T-helper 2 cell (primary cell): ENCODE measurements at places on chromosomes 7 and 10.

DNA sequence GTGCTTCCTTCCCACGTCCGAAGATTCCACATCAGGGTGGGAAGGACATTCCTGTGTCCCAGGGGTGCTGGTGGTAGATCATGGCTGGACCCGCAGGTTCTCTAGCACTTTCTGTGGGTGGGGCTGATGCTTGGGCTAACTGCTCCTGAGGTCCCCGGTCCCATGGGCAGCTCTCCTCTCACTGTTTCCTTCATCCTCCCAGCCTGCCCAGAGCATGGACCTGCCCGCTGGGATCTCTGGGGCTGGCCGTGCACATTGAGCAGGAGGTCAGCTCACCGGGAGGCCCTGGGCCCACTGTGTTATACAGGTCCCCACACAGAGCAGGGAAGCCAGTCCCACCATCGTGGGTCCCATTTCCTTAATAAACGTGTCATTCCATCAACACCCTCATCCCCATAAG is 502.3 kb downstream of the TCERG1L start:
- DNase-seq, result no peak

DNA sequence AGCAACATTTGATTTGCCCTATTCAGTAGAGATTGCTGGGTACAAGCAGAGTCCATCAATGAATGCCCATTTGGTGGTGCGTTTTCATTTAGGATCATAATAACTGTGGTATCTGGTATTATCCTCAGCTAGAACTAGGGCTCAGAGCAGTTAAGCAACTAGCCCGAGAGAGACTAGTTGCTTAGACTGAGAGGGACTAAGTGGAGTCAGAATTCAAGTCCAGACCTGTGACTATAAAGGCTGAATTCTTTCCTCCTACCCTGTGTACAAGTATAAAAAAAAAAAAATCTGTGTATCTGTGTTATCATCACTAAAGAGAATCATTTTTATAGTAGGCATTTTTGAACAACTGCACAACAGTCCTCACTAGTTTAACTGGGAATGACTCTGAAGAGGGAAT is 45.3 kb upstream of the DKK1 start:
- DNase-seq, result no peak

GRCh38 chr10:123134915-123135414 is 805 bp upstream of the HMX3 start:
- DNase-seq, result no peak

- no peak for DNase-seq
These were observed at the start of gene ATRNL1 for GRCh38 chr10:115093286-115093775. ATRNL1 (plus strand) TSS chr10:115093365; CDS start chr10:115093751, 386 bp downstream.

GRCh38 chr10:33421789-33422462 is 87.5 kb upstream of the NRP1 start:
- no peak for DNase-seq

GRCh38 chr7:4794591-4795350 is 19.3 kb downstream of the AP5Z1 start:
- no peak for DNase-seq

- DNase-seq, result no peak
These were observed 365.5 kb downstream of the GALNT17 start for GRCh38 chr7:71497256-71497946.

DNA sequence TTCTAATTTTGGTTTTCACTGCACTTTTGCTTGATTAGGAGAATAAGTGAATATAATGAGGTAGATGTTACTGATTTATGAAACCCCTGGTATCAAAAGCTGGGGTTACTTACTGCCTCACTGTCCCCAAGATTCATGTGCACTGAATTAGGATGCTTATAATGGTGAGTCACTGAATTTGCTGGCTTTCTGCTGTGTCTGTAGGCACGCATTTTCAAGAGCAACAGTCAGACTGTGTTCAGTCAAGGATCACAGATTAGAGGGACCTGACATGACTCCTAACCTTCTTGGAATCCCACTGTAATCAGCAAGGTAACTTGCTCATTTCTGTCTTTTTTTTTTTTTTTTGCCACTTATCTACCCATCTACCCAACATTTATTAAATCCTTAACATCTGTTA is 59.7 kb downstream of the GPR85 start:
- no peak for DNase-seq

DNA sequence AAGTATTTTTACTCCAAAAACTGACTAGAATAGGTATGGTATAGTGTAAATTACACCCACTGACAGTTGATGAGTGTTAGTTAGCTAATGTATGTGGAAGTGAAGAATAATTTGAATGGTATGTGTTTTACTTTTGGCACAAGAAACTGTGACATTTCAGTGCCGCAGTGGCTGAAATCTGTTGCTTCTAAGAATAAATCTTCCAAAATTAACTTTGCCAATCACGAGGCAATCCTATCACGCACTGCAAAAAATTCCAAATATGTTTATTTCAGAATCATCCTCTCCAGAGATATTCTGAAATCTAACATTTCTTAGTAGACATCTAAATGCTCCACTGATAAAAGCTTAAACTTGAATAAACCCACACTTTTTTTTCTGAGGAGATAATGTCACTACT is 61.2 kb downstream of the PCLO start:
- DNase-seq, result no peak
